ENCODE measurements at places on chromosomes 6 and 20. TPM values are rescaled to one million over a fixed set of nuclear protein-coding genes. Genes with fewer than 3 reads are reported as not detected.
A peak's percentile ranks its signal among the peaks of the same experiment; 100 is the strongest.

DNA sequence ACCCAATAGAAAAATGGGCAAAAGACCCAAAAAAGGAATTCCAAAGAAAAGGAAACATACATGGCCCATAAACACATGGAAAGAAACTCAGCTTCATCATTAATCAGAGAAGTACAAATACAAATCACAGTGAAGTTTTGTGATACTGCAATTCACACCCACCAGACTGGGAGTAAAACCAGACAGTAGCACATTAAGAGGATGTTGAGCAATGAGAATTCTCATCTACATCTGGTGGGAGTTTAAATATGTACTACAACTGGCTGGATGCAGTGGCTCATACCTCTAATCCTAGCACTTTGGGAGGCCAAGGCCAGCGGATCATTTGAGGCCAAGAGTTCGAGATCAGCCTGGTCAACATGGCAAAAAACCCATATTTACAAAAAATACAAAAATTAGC, 125.7 kb upstream of the PHACTR1 start:
- DNase-seq = no peak

GRCh38 chr20:31908424-31908823, 38.0 kb downstream of the TTLL9 start:
- DNase-seq = no peak

DNA sequence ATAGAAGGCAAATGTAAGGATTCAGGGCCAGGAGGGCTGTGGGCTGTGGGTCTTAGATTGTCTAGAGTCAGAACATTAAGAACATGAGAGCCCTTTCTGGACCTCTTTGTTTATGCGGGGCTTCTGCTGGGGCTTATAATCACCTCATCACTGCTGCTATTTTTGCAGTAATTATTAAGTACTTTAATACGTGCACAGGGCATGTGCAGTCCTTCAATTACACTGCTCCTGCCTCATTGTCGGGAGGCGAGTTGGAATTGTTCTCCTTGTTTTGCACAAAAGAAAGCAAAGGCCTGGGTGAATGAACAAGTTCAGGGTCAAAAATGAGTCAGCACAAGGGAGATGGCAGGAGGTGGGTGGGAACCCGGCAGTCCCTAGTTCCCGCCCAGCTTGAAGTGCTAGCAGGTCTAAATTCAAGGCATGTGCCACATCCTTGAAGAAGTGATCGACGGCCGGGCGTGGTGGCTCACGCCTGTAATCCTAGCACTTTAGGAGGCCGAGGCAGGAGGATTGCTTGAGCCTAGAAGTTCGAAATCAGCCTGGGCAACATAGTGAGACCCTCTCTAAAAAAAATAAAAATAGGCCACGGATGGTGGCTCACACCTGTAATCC, 34.4 kb upstream of the PTPN1 start:
- peak; percentile 93 for DNase-seq

GRCh38 chr6:39217177-39217864, 12.0 kb downstream of the KCNK5 start:
- DNase-seq = no peak

GRCh38 chr6:38688579-38689087, 14.3 kb downstream of the GLO1 start:
- no peak for DNase-seq

DNA sequence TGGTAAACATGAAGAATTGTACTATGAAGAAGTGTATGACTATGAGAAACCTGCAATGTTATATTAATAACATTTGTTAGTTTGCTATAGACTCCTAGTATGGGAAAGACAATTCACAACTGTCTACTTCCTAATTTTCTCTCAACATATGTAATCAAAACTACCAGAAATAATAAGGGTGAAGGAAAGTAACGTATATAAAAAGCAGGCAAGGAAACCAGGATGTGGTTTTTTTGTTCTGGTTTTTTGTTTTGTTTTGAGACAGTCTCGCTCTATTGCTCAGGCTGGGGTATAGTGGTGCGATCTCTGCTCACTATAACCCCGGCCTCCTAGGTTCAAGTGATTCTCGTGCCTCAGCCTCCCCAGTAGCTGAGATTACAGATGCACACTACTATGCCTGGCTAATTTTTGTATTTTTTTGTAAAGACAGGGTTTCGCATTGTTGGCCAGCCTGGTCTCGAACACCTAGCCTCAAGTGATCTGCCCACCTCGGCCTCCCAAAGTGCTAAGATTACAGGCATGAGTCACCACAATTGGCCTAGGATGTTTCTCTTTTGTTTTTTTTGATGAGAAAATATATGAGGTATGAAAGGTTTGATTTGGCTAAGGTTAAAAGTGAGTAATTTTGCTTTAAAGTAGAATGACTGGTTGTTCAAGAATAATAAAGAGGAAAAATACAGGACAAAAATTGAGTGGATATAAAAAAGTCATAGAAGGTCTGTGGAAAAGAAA, 83.1 kb downstream of the PTCHD4 start:
- DNase-seq = no peak

- DNase-seq = no peak
These were observed 59.6 kb upstream of the NEDD9 start for GRCh38 chr6:11292091-11292490.

GRCh38 chr6:142055219-142055618, 77.5 kb upstream of the GJE1 start:
- no peak for DNase-seq

- peak; percentile 79 for DNase-seq
These were observed 18.5 kb upstream of the IRF4 start for GRCh38 chr6:373031-373430.

DNA sequence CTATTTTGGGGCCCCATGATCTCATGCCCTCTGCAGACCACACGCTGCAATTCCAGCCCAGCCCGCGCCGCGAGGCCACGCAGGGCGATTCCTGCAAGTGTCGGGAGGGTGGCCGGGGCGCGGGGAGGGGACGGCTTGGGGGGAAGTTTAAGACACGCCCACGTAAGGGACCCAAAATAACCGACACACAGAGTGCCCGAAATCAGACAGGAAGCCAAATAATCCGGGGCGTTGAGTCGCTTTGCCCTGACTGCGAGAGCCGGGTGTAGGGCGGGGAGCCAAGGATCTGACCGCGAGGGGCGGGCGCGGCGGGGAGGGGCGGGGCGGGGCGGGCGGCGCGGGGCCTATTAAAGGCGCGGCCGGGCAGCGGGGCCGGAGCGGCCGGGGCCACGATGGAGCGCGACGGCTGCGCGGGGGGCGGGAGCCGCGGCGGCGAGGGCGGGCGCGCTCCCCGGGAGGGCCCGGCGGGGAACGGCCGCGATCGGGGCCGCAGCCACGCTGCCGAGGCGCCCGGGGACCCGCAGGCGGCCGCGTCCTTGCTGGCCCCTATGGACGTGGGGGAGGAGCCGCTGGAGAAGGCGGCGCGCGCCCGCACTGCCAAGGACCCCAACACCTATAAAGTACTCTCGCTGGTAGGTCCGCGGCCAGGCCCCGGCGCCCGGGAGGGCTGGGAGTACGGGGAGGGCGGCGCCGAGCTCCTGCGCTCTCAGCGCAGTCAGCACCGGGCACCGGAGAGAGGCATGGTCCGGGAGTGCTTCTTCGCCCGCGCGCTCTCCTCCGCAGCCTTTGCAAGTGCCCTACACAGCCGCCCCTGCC, at the start of gene ENPP1:
ENPP1 (plus strand) TSS at position 377 of the 816 bp plus-strand sequence; CDS start at position 393, 16 bp downstream.
- DNase-seq = peak; percentile 57

DNA sequence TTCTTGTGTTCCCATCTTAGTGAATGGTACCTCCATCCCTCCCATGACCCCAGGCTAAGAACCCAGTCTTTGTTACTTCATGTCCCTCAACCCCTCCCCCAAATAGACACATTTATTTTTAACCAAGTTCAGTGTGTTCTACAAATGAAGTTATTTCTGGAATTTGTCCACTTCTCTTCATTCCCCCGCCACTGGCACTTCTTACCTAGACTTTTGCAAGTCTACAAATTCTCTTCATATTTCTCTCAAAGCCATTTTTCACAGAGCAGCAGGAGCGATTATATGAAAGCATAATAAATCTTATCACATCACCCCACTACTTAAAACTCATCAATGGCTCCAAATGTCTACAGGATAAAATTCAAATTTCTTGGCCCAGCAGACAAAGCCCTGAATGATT, 131.4 kb downstream of the BTBD9 start:
- DNase-seq = no peak

DNA sequence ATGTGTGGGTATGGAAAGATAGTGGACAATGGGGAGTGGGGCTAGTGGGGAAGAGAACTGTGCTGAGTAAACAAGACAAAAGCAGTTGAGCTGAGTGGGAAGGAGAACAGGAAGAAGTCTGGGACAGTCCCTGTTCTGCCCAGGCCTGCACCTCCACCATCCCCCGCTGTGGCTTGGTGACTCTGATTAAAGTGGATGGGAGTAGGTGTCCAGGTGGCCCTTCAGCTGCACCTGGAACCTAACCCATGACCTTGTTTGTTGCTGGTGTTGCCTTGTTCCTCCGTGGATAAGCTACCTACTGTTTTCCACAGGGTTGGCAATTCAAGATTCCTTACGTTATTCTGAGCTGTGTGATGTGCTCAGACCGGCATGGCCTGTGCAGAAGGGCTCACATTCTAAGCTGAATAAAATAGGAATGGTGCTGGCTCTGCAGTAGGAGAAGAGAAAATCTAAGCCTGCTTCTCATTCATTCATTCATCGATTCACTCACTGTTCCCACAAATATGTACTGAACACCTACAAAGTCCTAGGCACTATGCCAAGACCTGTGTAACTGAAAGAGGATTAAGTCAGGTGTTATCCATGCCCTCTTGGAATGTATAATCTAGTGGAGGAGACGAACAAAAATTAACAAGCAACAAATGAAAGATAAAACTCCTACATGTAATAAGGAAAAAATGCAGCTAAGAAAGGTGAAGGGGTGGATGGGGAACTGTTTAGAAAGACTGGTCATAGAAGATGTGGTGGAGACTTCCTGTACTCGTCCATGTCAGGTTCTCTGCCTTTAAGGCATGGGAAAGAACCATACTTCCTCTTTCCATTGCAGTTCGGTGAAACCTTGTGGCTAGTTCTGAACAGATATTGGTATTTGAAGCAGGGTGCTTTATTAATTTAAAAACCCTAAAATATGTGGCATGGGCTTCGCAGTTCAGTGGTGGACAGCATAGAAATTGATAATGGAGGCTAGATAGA, 10.1 kb upstream of the CALHM6 start:
- no peak for DNase-seq

DNA sequence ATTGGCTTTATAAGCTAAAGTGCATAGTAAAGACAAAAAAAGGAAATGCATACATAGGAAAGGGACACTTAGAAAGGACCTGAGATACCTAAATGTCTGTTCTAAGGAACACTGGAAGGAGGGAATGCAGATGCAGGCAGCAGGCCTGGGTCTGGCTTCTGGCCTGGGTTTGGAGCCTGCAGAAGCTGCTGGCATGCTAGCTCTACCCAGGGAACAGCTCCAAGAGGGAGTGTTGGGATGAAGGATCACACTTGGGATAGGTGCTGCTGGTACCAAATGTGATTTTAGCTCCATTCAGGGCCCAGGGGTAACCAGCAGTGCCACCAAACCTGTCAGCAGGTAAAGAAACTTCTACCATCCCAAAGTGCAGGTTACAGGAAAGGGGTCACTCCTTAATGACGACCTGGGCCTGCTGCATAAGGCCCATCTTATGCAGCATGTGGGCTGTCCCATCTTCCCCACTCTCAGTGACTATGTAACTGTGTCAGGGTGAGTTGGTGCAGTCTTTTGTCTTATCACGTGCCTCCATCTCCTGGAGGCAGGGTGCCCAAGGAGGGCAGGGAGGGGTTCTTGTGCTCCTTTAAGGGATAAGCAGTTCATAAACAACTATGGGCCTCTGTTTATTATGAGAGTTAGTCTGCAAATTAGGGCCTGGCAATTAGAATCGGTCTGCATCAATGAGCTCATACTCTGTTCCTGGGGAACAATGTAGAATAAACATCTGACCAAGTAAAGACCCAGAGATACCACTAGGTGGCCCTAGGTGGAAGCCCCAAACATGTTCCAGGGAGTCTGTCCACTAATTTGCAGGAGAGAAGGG, 26.9 kb downstream of the DDX27 start:
- DNase-seq = no peak

GRCh38 chr6:47379328-47379727, 69.6 kb upstream of the TNFRSF21 start:
- DNase-seq = no peak

- no peak for DNase-seq
These were observed 64.9 kb downstream of the FNDC1 start for GRCh38 chr6:159234102-159234553.

- no peak for DNase-seq
These were observed 2.6 kb downstream of the RPS10 start for GRCh38 chr6:34423254-34423653.

- peak; percentile 43 for DNase-seq
These were observed 53.6 kb upstream of the BHLHE23 start for GRCh38 chr20:63060057-63060991.

GRCh38 chr6:165791876-165792437, 128.9 kb upstream of the PDE10A start:
- no peak for DNase-seq

GRCh38 chr20:59269411-59270025, 30.9 kb upstream of the EDN3 start:
- DNase-seq = no peak

DNA sequence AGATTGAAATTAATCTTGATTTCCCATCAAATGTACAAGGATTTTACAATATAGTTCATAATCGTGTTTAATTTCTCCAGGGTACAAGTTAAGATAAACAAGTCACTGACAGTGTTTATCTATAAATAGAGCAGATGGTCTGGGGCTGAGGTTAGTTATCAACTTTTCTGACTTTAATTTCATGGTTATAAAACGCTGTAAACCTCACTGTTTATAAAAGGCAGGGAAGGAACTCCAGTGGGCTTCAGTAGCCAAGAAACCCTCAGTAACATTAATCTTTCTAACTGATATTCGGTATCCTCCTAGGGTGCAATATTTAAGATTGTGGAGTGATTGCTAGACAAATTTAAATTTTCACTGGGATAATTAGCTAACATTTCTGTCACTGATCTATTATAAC, 68.6 kb downstream of the GFRAL start:
- DNase-seq = no peak

- no peak for DNase-seq
These were observed 271.7 kb downstream of the RFPL4B start for GRCh38 chr6:112618849-112619248.

- DNase-seq = peak; percentile 54
These were observed 20.7 kb downstream of the FOXO3 start for GRCh38 chr6:108581237-108581931.

GRCh38 chr6:119565893-119566292, 216.3 kb upstream of the MAN1A1 start:
- no peak for DNase-seq

Gene AFG1L
- polyA plus RNA-seq = 7.6 TPM

Gene TFAP2C
- polyA plus RNA-seq = 3.0 TPM

Gene GSTA2
- 0.13 TPM for polyA plus RNA-seq

Gene C6orf58
- 0.74 TPM for polyA plus RNA-seq

Gene OPRM1
- not detected for polyA plus RNA-seq

Gene PKIB
- 2.3 TPM for polyA plus RNA-seq

Gene EXOC2
- 30.4 TPM for polyA plus RNA-seq

All from left lung (tissue), 14 donors.